ENCODE measurements at places on chromosomes 3 and 15.

GRCh38 chr15:39942101-39942752 lies 8.3 kb downstream of the EIF2AK4 start:
- no peak for DNase-seq

- no peak for DNase-seq
Measured at GRCh38 chr15:87758794-87759418, 497.6 kb downstream of the NTRK3 start.

- DNase-seq, result no peak
Measured at GRCh38 chr3:122100591-122101463, 45.7 kb downstream of the CD86 start.

DNA sequence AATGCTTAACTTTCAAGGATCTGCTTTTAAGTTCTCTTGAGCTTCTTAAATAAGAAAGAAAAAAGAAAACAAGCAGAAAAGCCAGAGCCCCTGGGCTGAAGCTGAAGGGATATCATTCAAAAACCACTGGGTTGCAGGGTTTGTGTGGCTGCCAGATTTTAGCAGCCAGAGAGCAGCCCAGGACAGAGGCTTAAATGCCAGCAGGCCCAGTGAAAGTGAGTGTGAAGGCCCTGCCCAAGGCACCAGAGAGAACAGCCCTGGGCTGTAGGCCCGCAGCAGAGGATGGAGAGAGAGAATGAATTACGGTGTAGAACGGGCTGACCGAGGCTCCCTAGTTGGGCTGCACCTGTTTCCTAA lies 106.3 kb upstream of the BOC start:
- DNase-seq, result no peak

DNA sequence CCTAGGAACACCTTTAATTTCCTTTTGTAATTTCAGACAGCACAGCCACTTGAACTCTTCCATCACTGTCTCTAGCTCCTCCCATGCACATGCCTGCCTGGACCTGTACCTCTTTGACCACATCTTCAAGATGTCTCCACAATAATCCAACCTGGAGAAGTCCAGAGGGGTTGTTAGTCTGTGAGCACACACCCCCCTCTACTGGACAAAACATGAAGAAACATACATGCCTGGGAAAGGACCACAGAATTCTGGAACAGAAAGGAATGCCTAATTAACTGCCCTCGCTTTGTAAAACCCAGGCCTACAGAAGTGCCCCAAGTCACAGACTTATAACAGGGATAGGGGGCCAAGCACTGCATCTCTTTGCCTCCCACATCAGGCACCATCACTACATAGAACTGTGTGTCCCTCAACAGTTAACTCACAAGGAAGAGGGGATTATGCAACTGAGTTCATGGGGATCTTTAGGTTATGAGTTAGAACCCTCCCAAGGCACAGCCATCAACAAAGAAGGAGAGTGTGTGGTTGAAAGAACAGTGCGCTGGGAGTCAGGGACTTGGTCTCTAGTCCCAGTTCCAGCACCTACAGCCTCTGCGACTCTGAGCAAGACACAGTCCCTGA lies 61.7 kb downstream of the FMN1 start:
- no peak for DNase-seq

DNA sequence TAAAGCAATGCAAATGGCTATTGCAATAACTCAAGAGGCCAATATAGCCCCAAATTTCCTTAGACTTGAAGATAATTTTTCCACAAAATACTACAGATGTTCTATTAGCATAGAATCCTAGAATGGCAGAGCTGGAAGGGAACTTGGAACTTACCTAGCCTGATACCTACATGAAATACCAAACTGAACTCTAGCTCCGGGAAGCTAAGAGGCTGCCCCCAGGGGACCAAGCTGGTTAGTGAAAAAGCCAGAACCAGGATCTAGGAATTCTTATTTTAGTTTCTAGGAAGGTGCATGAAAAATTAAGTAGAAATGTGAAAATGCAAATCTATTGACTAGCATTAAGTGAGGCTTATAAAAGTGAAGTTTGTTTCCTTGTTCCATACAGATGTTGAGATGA lies 256.0 kb upstream of the CBLB start:
- DNase-seq, result no peak

DNA sequence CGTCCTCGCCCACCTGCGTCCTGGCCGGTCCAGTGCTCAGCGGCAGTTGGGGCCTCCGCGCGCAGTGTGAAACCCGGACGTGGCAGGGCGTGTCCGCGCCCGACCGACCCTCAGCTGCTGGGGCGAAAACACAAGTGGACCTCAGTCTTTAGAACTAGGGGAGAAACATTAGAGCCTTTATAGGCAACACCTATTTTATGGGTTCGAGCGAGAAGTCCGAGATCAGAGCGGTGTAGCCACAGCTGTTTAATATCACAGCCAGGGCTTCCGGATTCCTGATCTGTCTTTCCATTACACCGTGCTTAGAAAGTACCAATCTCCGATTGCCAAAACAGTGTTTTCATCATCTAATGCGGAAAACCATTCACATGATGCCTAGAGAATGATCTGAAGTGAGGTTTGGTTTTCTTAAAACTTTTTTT lies 506 bp downstream of the RAD51 start:
- DNase-seq, result no peak

GRCh38 chr3:74883690-74884089 lies 269.2 kb upstream of the CNTN3 start:
- no peak for DNase-seq
